ENCODE measurements at places on chromosomes 7 and 10.

DNA sequence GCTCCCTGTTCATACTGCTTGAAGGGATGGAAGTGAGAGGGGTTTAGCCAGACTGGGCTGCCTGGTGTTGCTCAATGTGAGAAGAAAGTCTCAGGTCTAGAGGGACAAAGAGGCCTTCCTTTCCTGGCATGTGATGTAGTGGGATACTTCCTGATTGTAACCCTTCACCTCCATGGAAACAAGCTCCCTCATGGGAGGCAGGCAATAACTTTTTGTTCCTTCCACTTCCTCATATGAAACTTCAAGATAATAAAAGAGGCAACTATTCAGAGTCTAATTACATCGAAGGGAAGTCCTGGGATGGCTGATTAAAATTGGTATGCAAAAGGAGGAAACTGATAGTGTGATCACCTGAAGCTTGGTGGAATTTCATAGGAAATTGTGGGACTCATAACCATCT lies 84.1 kb upstream of the ETV1 start:
- no peak for DNase-seq

GRCh38 chr10:95474228-95475002 lies 86.8 kb downstream of the SORBS1 start:
- DNase-seq = no peak

DNA sequence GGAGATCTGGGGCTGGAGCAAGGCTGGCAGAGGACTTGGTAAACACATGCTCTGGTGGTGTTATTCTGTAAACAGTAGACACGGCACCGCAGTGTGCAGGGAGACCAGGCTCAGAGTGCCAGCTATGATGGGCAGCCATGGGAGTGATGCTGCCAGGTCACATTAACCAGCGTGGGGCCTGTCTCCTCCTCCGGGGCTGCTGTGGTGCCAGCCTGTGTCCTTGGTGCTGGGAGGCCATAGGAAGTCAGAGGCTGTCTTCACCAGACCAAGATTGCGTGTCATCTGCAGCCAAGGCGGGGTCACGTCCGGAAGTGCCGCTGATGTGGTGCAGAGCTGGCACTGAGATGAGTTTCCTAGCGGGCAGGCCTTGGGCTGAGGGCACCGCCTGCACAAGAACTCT lies 236.0 kb downstream of the GLRX3 start:
- no peak for DNase-seq

GRCh38 chr7:77989981-77990566 lies 191.5 kb downstream of the PHTF2 start:
- DNase-seq = no peak

- no peak for DNase-seq
Observed at GRCh38 chr10:71512761-71513539, 116.2 kb downstream of the CDH23 start.
